ENCODE measurements at places on chromosomes 3 and 15.

DNA sequence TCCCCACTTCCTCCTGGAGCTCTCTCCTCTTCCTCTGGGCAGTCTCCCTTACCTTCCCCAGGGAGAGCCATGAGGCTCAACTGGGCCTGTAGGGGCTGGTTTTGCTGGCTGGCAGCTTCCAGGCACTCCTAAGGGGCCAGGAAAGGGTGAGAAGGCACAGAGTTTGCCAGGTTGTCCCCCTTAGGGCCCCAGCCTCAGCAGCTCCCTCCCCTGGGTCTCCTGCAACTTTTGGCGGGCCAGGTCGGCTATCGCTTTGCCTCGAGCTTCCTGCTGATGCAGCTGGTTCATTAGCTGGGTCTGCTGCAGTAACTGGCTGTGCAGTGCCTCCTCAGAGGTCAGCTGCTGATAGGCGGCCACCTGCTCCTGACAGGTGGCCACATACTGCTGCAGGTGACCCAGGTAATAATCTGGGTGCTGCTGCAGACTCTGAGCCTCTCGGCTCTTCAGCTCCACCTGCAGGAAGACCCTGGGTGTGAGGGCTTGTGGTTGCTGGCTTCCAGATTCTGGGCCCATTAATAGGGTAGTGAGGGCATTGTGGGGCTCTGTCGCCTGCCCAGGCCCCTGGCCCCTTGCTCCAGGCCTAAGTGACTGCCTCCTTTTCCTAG lies 29.7 kb upstream of the OR4F6 start:
- peak; percentile 7 for DNase-seq

- DNase-seq: no peak
Measured at GRCh38 chr3:114796796-114797195, 350.3 kb downstream of the ZBTB20 start.

- no peak for DNase-seq
Measured at GRCh38 chr3:135128818-135129217, 333.8 kb downstream of the EPHB1 start.

DNA sequence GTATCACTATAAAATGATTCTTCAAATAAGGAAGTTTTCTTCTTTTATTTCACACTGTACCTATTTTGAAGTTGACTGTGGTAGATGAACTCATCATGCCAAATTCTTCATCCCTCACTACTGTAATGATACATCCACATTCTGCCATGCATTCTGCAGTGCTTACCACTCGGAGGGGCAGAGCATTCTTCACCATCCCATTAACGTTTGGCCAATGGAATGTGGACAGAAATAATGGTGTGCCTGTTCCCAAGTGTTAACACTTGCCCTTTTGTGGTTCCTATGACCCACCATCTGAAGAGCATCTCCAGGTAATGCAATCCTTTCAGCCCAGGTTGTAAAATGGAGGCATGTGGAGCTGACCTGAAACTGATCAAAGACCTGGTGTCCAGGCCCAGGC lies 18.6 kb downstream of the GOLIM4 start:
- no peak for DNase-seq

GRCh38 chr3:19147905-19148767 lies at the start of gene KCNH8:
Gene KCNH8 (plus strand): TSS chr3:19148510. CDS start chr3:19148720, 210 bp downstream.
- no peak for DNase-seq

DNA sequence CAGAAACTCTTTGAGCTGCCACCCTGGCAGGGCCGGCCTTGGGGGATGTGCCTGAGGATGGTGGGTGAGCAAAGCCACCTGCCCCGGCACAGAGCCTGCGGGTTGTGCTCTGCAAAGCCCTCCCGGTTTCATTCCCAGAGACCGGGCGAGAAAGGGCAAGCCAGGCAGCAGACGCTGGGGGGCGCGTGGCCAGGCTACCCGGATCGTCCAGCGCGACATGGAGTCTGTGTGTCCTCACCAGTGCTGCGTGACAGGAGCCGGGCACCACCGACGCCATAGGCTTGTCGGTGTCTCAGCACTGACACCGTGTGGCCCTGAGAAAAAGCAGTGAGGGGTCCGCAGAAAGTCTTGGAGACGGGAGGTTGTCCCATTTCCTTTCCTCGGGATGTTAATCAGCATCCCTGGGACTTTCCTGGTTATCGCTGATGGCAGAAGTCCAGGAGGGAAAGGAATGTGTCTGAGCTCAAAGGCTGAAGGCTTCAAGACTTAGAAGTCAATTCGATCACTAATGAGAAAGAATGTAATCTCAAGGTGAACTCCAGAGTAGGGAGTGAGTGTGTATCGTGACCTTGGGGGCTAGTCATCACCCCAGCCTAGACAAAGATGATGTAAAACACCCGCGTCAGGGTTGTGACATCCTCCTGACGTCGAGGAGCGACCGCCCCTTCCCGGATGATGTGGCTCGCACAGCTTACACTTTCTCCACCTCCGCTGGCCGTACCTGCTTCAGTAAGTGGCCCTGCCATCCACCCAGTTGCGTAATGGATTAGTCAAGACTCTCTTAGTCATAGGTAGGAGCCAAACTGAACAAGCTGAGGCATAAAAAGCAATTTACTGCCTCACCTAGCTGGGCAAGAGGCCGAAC lies 36.3 kb upstream of the PLA2G4E start:
- DNase-seq: peak; percentile 83

- DNase-seq: peak; percentile 63
Measured at GRCh38 chr3:183260167-183260904, 7.3 kb downstream of the B3GNT5 start.

DNA sequence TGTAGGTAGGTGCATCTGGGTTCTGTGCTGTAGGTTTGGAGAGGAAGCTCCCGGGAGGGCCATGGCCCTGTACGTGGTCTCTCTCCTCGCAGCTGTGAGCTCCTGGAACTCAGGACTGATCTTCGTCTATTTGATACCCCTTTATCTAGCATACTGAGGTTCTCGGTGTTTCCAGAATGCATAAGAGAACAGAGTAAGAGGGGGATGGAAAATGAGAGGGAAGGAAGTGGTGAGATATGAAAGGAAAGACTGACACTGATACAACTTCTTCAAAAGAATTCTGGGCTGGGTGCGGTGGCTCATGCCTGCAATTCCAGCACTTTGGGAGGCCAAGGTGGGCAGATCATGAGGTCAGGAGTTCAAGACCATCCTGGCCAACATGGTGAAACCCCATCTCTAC lies 90.7 kb downstream of the CHRD start:
- no peak for DNase-seq

DNA sequence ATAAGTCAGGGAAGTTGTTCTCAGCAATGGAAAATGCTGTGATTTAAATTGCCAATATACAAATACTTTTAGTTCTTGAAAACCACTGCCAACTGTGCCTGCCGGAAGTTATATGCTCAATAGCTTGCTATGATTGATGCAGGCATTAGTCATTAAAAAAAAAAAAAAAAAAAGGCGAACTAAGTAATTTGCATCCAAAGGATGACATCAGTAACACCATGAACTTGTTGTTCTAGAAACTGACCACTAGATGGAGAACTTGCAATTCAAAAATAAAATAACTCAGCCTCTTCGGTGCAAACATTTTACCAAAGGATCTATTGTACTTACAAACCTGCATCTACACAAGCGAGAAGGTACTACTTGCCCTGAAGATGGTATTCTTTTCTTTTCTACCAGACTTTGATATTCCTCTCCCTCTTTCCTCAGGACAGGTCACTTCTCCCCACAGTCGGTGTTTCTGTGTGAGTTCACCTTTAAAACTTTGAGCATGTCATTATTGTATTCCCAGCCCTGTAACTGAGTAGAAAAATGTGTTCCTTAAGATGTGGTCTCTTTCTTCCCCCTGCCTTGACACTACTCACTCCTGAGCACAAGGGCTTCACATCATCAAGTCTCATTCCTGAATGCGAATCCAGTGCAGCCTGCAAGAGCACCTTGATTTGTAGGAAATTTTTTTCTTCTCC lies 115.0 kb upstream of the VEPH1 start:
- DNase-seq: peak; percentile 72

GRCh38 chr15:64909546-64909945 lies 2.2 kb upstream of the ANKDD1A start:
- DNase-seq: no peak

- DNase-seq: no peak
Measured at GRCh38 chr15:63006032-63006878, 36.3 kb upstream of the TPM1 start.

DNA sequence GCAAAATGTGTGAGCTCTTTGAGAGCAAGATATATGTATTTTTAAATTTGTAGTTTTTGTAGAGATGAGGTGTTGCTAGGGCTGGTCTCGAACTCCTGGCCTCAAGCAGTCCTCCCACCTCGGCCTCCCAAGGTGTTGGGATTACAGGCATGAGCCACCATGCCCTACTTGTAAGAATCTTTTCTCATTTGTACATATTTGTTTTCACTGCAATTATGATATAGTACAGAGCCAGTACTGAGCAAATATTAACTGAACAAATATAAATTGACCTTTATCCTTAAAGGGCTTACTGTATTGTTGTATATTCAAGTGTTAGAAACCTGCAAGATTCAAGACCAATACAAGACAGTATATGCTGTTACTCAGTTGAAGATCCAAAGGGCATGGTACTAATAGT lies 53.4 kb downstream of the GTF2E1 start:
- DNase-seq: no peak

DNA sequence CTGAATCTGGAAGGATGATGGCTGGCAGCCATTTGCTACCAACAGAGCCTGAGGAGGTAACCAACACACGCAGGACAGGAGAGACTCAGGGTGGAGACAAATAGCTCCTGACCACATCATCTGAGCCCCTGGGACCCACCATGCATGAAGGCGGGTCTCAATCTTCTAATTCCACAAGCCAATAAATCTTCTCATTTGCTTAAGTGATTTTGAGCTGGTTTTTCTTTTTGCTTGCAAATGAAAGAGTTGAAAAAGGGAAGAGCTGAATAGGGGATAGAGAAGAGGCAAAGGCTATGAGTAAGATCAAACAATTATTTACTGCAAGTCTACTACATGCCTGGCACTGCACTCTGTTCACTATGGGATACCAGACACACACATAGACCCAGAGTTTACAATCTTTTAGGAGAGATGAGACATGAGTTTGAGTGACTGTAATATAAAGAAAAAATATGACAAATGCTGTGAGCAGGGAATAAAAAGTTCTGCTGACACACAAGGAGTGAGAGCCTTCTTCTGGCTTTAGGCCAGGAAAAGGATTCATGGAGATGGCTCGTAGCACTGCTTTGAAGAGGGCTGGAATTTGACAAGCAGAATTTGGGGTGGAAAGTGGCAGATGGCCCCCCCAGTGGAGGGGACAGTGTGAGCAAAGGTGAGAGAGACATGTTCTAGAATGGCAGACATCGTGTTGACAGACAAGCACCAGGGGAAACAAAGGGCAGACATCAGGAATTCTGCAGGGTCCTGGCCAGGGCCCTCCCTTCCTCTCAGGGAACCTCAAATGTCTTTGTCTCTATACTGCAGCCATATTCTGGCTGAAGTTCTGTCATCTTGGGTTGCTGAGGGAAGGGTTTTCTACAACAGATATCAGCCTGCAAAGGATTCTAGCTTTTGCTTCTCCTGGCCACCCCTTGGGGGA lies 69.8 kb upstream of the WNT5A start:
- DNase-seq: no peak
